NT2/D1 (cell line): ENCODE measurements at places on chromosomes 13 and 19.
A peak's percentile ranks its signal among the peaks of the same experiment; 100 is the strongest.

- no peak for DNase-seq
Observed at GRCh38 chr13:106701771-106702341, 133.9 kb upstream of the ARGLU1 start.

DNA sequence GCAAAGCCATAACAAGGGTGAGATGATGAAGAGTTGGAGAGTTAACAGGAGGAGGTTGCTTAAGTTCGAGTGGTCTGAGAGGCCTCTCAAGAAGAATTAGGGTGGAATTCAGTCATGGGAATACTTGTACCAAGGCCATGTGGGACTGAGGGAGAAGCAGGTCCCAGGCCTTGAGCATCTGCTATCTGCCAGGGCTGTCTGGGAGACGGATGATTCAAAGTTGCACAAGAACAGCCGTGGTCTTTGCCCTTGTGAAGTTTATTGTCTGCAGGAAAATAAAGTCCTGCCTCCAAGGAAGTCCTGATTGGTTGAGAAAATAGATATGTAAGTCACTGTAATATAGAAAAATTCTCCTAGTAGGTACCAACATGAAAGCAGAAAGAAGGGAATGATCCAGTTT, 178.8 kb upstream of the RFC3 start:
- DNase-seq = no peak

GRCh38 chr19:57249329-57249728, 8.9 kb downstream of the ZNF805 start:
- no peak for DNase-seq

DNA sequence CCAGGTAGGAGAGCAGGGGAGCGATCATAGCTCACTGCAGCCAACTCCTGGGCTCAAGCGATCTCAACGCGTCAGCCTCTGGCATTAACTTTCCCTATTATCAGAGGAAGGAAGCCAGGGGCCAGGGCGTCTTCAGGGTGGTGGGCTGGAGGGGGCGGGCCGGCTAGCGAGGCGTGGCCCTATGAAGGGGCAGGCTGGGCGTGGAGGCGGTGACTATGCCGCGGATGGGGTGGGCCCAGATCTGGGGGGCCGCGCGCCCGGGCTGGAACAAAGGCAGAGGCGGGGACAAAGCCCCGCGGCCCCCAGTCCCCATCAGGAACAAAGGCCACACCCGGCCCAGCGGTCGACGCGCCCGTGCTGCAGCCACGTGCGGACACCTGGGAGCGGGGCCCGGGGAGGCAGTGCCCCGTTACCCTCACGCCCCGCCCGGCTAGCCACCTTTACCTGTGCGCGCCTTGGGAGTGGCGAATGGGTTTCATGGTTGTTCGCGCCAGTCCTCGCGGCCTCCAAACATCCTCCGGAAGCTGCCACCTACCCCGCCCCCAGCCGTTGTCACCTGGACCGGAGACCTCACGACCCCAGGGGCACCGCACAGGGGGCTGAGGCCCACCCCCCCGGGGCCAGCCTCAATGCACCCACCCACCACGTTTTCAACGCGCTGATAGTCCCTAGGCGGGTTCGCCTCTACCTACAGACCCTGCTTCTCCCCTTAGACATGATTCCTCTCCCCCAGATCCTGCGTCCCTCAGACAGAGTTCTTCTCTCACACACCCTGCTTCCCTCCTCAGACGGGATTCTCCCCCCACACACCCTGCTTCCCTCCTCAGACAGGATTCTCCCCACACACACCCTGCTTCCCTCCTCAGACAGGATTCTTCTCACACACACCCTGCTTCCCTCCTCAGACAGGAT, 5.4 kb upstream of the TRIM28 start:
- no peak for DNase-seq

- no peak for DNase-seq
Observed at GRCh38 chr19:11736696-11737095, 2.0 kb downstream of the ZNF823 start.

DNA sequence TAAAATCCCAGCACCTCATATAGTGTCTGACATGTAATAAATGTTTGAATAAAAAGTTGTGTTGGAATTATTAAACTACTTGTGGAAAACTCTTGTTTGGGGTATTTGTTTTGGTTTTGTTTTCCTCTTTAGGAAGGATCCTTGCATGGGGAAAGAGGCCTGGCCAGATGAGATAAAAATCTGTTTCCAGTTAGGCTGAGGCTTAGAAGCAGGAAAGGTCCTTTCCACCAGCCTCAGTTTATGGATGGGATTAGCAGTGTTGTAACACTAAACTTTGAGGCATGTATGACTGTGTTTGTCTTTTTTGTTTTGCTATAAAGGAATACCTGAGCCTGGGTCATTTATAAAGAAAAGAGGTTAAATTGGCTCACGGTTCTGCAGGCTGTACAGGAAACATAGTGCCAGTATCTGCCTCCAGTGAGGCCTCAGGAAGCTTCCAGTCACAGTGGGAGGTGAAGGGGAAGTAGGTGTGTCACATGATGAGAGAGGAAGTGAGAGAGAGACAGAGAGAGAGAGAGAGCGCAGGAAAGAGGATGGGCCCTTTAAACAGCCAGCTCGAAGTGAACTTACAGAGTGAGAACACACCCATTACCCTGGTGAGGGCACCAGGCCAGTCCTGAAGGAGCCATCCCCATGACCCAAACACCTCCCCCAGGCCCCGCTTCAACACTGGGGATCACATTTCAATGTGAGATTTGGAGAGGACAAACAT, 21.6 kb downstream of the SPATA13 start:
- no peak for DNase-seq

DNA sequence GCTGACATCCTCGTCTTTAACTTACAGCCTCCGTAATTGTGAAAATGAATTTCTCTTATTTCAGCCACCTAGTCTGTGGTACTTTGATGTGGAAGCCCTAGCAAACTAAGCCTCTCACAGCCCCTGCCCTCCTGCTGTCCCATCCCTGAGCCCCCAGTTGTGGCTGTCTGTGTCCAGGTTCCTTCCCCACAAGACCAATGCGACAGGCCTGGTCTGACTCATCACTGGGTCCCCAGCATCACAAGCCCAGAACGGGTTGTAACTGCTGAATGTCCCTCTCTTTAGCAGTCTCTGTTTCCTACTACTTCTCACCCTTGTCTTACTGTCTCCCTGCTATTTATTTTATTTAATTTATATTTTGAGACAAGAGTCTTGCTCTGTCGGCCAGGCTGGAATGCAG, 5.7 kb downstream of the POU2F2 start:
- DNase-seq = no peak

DNA sequence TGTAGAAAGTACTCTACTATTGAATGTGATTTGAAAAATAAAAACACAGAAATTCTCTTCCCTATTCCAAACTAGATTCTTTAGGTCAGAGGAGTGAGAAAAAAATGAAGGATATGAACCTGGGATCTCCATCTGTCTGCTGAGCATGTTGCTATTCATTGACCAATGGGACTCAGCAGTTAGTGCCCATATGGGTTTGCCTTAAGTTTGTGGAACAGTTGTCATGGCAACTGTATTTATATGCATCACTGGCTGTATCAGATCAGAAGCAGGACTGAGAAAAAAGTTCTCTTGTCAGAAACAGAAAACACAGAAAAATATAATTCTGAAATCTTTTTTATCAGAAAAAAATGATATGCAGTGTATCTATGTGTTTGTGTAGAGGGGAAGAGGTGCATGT, 73.3 kb upstream of the ATXN8OS start:
- DNase-seq = no peak

DNA sequence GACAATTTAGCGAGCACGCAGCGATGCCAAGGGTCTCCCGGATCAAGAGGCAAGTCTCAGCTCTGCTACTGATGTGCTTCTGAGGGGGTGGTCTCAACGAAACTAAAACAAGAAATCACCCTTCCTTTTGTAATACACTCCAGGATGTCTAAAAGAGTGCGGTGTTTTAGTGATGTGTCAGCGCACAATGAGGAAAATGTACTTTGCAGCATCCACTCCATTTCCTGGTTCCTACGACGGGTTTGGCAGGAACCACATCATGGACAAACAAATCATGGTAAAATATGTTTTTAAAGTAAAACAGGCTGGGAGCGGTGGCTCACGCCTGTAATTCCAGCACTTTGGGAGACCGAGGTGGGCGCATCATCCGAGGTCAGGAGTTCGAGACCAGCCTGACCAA, 154.0 kb upstream of the TSC22D1 start:
- no peak for DNase-seq

DNA sequence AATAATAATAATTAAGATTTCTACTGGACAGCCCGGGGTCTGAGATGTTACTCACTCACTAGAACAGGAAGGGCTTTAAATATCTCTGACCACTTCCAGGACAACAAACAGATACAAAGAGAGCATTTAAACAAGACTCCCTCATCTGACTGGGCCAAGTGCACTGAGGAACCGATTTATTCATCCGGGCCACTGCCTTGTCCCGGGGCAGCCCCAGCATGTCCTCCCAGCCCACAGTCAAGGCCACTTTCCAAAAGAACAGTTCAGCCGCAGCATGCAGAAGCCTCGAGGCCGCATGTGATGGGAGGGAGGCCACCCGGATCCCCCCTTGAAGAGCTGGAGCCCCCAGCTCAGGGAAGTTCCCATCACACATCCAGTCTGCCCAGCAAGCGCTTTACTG, 30.5 kb downstream of the MLLT1 start:
- DNase-seq = no peak

DNA sequence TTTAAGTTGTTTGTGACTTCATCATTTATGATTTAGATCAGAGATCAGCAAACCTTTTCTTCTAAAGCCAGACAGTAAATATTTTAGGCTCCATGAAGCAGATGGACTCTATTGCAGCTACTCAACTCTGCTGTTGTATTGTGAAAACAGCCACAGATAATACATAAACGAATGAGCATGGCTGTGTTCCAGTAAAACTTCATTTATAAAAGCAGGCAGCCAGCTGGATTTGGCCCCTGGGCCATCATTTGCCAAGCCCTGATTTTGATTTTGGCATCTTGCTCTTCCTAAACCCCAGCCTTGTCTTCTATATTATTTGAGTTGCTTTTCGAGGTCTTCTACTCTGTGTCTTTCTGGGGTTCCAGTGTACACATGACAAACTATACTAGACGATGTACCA, 41.3 kb downstream of the RNASEH2B start:
- DNase-seq = no peak

GRCh38 chr13:91406619-91407018, 8.2 kb downstream of the GPC5 start:
- DNase-seq = peak; percentile 70

DNA sequence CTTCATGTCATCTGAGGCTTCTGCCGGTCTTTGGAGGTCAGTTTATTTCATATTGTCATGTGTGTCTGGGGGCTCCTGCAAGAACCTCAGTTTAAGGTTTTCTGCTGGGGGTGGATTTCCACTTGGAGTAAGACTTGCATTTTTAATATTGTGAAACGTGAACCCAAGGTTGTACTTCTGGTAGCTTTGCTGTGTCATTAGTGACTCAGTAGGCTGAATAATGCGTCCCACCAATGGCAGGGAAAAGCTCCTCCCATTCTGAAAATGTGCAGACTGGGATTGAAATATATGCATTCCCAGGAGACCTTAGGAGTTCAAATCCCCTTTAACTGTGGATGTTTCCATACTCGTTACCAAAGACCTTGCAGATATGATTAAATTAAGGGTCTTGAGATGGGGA, 46.2 kb downstream of the ING1 start:
- no peak for DNase-seq

GRCh38 chr19:18896421-18896841, 473 bp upstream of the CERS1 start:
- no peak for DNase-seq

- no peak for DNase-seq
Observed at GRCh38 chr19:54739587-54740497, 1.5 kb downstream of the KIR2DL3 start.

GRCh38 chr19:45477186-45477585, 9.4 kb downstream of the FOSB start:
- DNase-seq = no peak

DNA sequence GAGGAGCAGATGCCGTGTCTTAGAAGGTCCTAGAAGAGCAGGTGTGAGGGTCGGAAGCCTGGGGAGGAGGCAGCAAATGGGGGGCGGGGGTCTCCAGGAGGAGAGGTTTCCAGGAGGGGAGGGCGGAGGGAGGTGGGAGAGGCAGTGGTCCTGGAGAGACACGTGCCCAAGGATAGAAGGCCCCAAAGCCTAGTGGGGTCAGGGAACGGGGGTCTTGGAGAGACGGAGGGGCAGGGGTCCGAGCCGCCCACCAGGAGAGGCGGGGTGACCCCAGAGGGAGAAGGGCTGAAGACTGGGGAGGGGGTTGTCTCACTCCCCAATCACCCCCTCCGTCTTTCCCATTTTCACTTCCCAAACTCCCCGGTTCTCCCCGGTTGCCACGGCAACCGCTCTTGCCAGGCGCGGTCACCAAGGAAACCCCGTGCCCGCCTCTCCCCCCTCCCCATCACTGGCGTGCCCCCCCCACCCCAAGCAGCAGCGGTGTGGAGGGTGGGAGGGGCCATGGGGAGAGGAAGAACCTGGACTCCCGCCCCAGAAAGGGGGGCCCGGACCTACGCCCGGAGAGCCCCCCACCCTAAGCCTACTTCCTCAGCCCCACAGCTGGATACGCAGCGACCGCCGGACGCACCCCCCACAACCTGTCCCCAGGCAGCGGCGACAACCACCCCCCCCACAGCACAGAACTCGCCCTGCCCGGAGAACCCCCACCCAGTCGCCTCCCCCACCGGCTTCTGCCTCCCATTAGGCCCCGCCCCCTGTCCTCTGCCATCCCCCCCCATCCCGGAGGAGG, 988 bp downstream of the LRRC4B start:
- no peak for DNase-seq

DNA sequence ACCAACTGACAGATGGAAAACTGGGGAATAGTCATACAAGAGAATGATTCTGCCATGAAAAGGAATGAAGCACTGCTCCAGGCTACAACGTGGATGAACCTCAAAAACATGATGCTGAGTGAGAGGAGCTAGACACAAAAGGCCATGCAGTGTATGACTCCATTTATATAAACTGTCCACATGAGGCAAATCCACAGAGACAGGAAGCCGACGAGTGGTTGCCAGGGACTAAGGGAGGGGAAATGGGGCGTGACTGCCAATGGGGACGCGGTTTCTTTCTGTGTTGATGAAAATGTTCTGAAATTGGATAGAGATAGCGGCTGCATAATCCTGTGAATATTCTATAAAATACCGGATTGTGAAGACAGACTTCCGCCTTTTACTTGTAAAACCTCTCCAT, 10.2 kb downstream of the SMIM7 start:
- DNase-seq = no peak

DNA sequence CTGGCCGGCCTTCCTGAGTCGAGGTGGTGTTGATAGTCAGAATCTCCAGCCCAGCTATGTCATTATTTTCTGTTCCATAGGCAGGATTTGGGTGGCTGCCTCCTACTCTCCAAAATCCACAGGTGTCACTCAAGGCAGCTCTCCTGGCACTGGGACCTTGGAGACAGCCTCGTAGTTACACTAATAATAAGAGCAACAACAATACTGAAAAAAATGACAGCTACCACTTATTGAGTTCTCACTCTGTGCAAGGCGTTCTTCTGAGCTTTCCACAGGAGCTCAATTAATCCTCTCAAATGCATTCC, 12.2 kb upstream of the KLK12 start:
- no peak for DNase-seq

DNA sequence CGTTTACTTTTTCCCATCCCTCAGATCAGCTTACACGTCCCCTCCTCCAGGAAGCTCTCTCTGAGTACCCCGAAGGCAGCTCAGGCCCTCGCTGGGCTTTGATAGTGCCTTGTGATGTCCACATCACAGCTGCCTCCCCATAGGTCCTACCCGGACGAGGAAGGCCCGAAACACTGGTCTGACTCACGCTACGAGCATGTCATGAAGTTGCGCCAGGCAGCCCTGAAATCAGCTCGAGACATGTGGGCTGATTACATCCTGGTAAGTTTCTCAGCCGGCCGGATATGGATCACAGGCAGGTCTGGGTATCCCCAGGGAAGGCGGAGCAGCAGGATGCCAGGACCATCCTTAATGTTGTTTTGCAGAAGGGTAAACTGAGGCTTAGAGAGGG, 4.8 kb downstream of the COLGALT1 start:
- no peak for DNase-seq
